H1 (cell line): ENCODE measurements at places on chromosomes 16 and 17.
A peak's percentile ranks its signal among the peaks of the same experiment; 100 is the strongest.

- no peak for DNase-seq
These were observed 166.7 kb downstream of the XYLT1 start for GRCh38 chr16:17304106-17304490.

DNA sequence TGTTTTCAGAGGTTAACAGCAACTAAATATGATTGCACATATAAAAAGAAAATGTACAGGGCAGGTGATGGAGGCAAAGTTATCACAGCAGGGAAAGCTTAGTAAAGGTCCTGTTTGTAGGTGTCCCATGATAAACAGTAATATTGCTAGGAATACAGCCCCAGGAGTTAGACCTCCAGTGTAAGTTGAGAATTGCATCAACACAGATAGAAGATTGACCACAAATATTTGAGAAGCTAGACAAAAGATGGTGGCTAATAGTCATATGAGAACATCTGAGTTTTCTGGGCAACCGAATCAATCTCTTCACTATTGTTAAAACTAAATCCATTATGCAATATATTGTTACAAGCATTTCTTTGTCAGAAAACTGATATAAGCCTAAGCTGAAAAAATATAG lies 152.6 kb downstream of the CDH11 start:
- no peak for DNase-seq

DNA sequence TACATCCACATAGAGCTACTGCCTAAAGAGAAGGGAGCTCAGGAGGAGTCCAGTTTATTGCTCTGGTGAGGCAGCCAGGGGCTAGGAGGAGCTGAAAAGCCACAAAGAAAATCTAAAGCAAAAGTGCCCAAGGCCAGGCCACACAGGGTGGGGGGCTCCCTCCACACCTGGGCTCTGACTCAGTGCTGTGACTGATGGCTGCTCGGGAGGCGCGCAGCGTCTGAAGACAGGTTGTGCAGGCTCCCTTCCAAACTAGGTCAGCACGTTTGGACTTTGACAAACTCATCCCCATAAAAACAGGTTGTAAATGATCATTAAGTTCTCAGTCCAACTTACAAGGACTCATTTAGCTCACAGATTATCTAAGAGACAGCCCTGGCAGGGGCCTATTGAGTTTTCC lies 22.2 kb upstream of the LCMT1 start:
- no peak for DNase-seq

GRCh38 chr17:10798332-10798749 lies 5.6 kb downstream of the TMEM238L start:
- no peak for DNase-seq

GRCh38 chr16:48340054-48340453 lies 45.2 kb downstream of the SIAH1 start:
- no peak for DNase-seq

GRCh38 chr16:55189224-55189623 lies 134.8 kb upstream of the IRX6 start:
- no peak for DNase-seq

DNA sequence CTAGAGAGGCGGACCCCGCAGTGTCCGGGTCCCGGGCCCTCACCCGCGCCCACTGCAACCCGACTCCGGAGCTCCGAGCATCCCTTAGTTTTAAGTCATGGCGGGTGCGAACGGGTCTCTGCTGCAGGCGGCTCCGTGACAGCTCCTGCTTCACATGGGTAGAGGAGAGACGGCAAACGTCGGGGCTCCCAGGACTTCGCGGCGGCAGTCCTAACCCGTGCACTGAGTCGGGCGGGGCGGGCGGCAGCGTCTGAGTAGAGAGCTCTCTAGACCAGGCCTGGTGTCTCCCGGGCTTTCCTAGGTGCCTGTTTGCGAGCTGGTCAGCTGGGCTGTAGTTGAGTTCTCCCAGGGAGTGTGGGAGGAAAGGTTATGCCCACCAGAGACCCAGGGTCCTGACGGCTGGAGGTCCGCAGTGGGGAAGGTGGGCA lies 345 bp downstream of the TSC2 start:
- no peak for DNase-seq

- DNase-seq: no peak
These were observed 705 bp downstream of the KRABD2 start for GRCh38 chr17:8375738-8376259.

- DNase-seq: no peak
These were observed 43.0 kb upstream of the CDH8 start for GRCh38 chr16:62079236-62079635.

DNA sequence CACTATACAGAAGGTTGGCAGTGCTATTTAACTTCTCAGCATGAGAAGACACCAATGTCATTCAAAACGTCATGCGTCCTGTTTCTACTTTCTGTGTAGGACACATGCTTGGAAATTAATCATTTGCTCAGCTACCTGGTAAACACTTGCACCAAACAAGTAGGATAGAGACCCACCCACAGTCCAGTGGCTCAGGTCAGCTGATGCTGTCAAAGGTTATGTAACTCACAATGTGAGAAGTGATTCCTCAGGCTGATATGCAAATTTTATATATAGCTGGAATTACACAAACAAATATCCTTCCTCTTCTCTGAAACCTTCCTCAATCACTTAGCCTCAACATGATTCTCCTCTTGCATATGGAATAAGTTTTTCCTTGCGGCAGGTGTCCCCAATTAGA lies 59.6 kb downstream of the ZZEF1 start:
- no peak for DNase-seq

GRCh38 chr16:56247018-56247417 lies 55.7 kb downstream of the GNAO1 start:
- DNase-seq: no peak

- no peak for DNase-seq
These were observed 51.9 kb downstream of the ZZEF1 start for GRCh38 chr17:4090898-4091297.

- DNase-seq: peak; percentile 95
These were observed 92.8 kb downstream of the IRX3 start for GRCh38 chr16:54193665-54194333.

DNA sequence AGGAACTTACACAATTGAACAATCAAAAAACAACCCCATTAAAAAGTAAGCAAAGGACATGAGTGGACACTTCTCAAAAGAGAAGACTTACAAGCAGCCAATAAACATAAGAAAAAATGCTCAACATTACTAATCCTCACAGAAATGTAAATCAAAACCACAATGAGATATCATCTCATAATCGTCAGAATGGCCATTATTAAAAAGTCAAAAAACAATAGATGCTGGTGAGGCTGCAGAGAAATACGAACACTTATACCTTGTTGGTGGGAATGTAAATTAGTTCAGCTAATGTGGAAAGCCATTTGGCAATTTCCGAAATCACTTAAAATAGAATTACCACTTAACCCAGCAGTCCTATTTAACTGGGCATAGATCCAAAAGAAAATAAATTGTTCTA lies 301.9 kb upstream of the KCNJ16 start:
- DNase-seq: no peak

GRCh38 chr16:84475643-84476240 lies 28.7 kb downstream of the MEAK7 start:
- DNase-seq: no peak

DNA sequence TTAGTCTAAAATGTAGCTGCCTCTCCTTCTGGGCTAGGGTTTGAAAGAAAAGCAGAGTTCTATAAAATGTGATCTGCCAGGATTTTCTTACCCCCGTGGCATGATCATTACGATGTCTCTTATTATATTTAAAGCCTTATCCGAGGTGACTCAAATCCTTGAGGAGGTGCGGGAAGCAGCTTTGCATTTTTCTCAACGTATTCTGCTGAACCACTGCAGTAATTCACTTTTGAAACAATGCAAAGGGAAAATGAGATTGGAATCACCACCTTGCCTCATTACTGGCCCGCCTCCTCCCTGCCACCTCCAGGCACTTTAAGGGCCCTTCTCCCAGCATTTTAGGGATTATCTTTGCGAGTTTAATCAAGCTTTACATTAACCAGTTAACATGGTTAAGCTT lies 9.7 kb upstream of the NOG start:
- no peak for DNase-seq

DNA sequence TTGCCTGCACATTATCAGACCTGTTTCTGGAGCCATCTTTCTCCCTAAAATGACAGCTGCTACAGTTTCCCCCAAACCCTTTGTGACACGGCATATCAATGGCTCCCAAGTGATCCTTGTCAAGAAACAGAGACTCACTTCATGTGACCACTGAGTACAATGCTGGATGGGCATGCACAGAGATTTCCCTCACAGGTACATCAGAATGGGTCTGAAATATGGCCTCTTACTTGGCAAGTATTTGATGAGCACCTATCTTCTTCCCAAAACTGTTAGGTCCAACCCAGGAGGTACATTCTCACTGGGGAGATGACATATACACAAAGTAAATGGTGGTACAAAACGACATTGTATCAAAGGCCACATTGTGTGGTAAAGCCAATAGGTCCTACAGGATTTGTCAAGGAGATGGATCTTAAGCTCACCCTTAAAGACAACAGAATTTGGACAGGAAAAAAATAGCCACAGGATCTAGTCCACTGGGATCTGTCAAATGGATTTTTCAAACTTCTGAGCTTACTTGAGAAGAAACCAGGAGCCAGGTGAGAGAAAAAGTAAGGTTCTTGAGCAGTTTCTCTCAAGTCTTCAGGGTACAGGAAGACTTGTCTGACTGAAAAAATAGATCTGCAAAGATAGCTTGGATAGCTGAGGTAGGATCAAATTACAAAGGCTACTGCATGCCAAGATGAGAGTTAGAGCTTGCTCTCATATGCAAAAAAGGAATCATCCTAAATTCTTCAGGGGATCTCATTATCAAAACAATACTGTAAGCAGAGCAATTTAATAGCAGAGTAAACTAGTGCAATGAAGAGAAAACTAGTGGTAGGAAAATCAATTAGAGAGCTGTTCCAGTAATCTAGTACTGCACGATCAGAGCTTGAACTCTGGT lies 28.8 kb downstream of the RNF43 start:
- no peak for DNase-seq

GRCh38 chr16:87780385-87780989 lies 14.7 kb upstream of the KLHDC4 start:
- DNase-seq: no peak

DNA sequence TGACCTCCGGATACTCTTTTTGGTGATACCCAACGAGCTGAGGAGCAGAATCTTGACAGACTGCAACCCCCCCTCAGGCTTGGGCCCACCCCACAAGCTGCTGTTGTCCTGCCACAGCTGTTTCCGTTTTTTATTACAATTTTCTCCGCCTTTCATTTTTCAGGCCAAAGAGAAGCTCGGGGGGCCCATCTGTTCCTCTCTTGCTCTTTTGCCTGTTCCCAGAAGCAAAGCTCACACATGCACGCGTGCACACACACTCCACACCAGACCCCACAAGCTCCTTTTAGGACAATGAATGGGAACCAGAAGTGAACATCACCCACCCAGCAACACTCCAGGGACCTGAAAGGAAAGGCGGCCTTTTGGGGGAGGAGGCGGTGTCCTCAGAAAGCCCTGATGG lies 16.3 kb downstream of the SOX9 start:
- DNase-seq: no peak

- DNase-seq: no peak
These were observed 77.0 kb upstream of the TMEM132E start for GRCh38 chr17:34502426-34502825.

DNA sequence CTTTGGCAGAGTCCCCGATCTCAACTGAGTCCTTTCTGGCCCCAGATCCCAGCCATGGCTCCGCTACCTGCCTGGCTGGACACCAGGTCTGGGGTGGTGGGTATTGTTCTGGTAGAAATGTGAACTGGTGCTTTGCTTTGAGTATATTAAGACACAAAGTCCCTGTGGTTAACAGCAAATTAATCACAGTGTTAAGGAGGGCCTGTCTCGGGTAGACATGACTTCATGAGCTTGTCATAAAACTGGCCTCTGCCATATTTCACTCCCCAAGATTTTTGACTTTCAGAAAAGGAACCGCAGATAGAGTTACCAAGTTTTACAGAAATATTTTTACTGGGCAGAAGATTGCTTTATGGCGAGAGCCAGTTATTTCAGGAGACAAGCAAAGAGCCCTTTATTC lies 19.5 kb downstream of the NKD1 start:
- DNase-seq: no peak

DNA sequence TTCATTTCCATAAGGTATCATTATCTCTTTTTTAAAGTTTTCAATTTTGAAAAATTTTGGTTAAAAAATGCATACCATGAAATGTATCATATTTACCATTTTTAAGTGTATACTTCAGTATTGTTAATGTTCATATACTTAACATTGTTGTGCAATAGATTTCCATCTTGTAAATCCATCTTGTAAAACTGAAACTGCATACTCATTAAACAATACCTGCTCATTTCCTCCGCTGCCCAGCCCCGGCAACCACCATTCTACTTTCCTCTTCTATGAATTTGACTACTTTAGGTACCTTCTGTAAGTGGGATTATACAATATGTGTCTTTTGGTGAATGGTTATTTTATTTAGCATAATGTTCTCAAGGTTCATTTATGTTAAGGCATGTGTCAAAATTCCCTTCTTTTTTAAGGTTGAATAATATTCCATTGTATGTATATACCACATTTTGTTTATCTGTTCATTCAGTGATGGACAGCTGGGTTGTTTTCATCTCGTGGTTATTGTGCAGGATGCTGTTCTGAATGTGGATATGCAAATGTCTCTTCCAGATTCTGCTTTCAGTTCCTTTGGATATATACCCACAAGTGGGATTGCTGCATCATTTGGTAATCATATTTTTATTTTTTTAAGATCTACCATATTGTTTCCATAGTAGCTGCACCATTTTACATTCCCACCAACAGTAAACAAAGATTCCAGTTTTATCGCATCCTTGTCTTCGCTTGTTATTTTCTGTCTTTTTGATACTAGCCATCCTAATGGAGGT lies 6.7 kb downstream of the CCL2 start:
- no peak for DNase-seq

DNA sequence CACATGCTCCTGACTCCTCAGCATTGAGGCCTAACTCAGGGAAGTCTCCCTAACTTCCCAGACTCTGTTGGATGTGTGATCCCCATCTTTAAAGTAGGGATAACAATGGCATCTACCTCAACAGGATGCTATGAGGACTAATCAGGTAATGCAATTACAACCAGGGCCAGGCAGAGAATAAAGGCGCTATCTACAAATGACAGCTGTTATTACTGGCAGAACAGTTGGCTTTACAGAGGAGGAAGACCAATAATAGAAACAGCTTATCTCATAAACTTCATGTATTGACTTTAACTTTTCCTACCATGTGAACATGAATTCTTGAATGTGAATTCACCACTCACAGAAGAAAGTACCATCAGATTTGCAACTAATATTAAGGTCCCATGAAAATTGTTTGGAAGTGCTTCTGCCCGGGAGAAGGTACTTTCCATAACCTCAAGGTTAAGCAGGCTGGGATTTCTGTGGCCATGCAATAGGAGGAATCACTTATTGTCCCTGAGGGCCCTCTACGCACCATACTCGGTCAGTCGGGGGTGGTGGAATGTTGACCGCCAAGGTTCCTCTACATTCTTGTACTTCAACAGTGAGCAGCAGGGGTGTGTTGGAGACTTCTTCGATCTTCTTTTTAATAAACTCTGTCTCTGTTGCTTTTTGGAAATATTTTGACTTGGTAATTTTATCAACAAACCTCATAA lies 22.6 kb upstream of the ERN1 start:
- no peak for DNase-seq

- peak; percentile 9 for DNase-seq
These were observed 625.1 kb downstream of the HS3ST4 start for GRCh38 chr16:26316683-26317464.
